SHP77 treated with DMSO at 0.1 percent for 48 hours (cell line): ENCODE measurements at places on chromosomes 6 and 20.

GRCh38 chr6:150491131-150491810 lies 108.4 kb upstream of the PLEKHG1 start:
- DNase-seq, result no peak

DNA sequence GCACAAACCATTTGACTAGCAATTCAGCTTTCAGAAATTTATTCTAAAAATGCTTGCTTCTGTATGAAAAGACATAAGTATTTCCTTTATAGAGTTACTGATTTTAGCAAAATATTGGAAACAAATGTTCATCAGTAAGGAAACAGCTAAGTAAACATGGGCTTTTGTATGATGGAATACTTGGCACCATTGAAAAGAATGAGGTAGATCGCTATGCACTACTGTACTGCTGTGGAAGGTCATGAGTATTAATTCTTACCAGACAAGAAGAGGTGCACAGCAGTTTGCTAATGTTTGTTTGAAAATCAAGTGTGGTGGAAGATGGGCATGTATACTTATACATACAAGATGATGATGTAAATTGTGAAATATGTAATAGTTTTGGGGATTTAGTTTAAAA lies 73.0 kb downstream of the FARS2 start:
- peak; percentile 44 for DNase-seq

DNA sequence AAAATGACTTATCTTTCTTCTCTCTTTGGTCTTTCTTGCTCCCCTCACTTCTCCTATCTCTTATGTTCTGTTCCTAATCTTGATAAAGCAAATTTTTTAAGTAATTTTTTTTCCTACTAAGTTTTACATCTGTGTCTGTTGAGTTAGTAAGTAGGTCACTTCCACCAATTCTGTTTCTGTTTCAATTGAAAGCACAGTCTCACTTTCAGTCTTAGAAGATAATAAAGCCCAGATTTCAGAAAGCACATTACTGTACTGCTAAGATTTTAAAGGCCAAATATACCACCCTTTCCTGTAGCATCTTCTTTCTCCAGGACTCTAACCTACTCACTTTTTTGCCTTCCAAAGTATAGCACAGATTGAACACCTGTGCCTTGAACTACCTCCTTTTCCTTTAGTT lies 866.1 kb upstream of the ADGRB3 start:
- DNase-seq, result no peak

DNA sequence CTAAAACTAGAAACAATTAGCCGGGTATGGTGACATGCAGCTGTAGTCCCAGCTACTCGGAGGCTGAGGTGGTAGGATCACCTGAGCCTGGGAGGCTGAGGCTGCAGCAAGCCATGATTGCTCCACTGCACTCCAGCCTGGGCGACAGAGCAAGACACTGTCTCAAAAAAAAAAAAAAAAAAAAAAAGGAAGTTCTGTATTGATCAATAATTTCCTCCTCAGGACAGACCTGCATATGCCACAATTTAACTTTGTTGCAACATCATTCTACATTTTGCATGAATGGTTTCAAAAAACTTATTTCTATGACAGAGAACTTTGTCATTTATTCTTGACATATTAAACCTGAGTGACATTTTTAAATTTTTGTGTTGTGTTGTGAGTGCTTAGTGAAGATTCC lies 5.5 kb downstream of the DNAJC5 start:
- DNase-seq, result no peak

- DNase-seq, result no peak
Observed at GRCh38 chr6:14857501-14857900, 388.4 kb upstream of the JARID2 start.

- DNase-seq, result no peak
Observed at GRCh38 chr6:16576451-16577368, 184.6 kb downstream of the ATXN1 start.

DNA sequence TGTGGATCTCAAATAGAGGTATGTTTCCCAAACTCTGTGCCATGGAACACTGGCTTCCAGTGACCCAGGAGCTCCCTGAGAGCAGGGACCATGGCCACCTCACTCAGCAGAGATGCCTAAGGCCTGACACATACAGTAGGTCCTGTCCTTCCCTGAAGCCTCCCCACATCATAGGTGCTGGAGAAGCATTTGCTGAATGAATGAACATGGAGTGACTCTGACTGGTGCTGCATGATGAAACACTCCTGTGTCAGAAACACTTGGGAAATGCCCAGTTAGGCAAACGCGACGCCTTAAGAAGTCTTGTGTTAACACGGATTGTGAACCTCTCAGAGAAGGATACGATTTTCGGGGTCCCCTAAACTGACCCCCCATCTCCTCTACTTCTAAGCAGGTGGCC lies 14.3 kb downstream of the SLA2 start:
- DNase-seq, result no peak

DNA sequence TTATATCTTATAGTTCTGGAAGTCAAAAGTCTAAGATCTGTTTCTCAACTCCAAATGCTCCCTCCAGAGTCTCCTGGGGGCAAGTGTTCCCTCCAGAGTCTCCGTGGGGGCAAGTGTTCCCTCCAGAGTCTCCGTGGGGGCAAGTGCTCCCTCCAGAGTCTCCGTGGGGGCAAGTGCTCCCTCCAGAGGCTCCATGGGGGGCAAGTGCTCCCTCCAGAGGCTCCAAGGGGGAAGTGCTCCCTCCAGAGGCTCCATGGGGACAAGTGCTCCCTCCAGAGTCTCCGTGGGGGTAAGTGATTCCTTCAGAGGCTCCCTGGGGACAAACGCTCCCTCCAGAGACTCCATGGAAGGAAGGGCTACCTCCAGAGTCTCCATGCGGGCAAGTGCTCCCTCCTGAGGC lies 34.0 kb upstream of the THBS2 start:
- DNase-seq, result no peak

DNA sequence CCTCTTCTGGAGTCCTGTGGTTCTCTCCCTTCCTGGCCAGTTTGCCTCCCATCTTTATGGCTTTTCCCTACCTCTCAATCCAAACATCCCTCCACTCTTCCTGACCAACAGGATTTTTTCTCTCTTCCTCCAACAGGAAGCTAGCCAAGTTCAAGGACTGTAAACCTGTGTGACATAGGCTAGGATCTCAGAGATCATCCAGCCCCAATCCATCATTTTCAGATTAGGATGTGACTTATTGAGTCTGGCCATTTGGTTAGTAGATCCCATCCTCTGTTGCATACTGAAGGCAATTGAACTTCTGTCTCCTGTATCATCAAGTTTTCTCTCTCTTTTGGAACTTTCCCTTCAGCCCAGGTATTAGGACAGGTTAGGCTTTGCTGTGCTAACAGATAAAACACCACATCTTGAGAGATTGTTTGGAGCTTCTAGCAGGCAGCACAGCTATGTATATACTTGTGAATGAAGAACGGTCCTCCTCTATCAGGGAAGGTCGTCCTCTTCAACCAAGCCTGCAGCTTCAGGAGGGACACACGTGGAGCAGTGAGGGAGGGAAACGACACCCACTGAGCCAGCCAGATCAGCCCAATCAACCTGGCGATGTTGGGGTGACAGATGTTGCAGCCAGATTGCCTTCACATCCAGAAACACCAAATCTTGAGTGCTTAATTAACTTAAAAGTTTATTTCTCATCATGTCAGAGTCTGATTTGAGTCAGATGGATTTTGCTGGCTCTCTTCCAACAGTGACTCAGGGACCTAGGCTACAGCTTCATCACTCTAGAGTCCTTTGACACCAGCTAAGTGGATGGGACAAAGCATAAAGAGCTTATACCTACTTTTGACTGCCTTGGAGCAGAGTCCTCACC lies 106.8 kb downstream of the GJA10 start:
- DNase-seq, result no peak

- DNase-seq, result no peak
Observed at GRCh38 chr6:143614235-143614634, 63.5 kb upstream of the PHACTR2 start.

DNA sequence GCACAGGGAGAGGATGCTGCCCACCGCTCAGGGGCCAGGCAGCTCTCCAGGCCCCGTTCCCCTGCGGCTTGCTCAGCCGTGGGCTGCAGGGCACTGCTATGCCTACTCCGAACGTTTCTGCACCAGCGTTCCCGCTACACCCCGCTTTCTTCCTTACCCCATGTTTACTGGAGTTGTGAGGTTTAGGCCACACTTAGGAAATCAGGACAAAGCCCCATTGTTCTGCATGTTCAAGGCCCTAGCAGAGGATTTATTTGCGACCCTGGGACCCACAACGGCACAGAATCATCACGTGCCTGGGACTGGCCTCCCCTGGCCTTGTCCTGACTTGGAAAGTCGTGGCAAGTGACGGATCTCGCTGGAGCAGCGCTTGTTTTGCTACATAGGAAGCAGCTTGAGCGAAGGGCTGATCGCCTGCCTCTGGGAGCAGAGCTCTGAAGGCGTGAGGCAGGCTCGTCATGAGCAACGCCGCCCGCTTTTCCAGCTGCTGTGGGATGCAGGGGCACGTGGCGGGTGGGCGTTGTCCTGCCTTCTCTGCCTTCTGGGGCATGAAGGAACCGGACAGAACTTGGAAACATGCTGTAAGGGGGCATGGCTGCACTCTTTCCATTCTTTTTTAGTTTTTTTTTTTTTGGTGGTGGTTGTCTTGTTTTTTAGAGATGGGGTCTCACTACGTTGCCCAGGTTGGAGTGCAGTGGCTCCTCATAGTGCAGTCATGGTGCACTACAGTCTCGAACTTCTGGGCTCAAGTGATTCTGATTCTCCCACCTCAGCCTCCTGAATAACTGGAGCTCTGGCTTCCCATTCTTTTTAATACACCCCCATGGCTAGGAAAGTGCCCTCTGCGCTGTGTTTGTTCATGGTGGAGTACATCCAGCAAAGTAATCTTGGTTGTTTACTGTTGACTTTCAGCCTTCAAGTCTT lies 14.6 kb upstream of the TMEM181 start:
- no peak for DNase-seq

GRCh38 chr6:20680697-20681165 lies 146.5 kb downstream of the CDKAL1 start:
- no peak for DNase-seq

- no peak for DNase-seq
Observed at GRCh38 chr6:7624796-7625710, 35.1 kb downstream of the SNRNP48 start.

- DNase-seq, result no peak
Observed at GRCh38 chr6:25602674-25602982, 49.4 kb upstream of the SCGN start.

GRCh38 chr6:166402582-166403277 lies 20.0 kb upstream of the MPC1 start:
- no peak for DNase-seq

DNA sequence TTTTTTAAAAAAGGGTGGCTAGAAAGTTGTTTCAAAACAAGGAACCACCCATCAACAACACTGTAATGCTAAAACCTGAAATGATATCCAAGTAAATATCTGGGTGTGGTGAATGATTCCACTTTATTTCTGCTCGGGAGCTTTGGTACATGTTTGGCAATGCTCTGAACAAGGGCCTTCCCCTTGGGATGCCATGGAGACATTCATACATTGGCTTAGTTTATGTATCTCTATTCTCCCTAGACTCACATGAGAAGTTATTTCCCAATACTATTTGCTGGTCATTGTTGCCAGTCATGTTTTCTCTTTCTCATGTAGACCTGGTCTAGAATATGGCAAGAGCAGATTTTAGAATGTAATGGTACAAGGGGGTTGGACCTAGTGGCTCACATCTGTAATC lies 22.9 kb downstream of the ADTRP start:
- DNase-seq, result no peak

- DNase-seq, result no peak
Observed at GRCh38 chr6:92967362-92967761, 452.0 kb downstream of the EPHA7 start.

GRCh38 chr6:32371229-32371628 lies 474 bp downstream of the TSBP1 start:
- no peak for DNase-seq

GRCh38 chr6:25504661-25505060 lies 147.4 kb upstream of the SCGN start:
- no peak for DNase-seq

DNA sequence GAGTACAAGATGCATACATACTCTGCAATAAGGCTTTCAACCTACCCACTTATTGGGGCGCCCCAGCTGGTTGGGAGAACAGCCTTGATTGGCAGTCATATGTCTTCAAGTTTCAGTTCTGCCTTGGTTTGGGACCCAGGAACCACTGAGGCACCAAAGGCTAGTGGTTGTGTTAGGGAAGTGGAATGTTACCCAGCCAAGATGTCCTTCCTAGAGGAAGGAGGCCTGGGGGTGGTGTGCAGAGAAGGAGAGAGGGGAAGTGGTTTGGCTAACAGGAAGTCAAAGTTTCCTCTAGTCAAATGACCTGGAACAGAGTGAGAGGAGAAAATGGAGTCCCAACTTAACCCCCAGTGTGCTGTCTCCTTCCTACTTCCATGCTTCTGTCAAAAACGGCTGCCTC lies 59.4 kb downstream of the CD164 start:
- no peak for DNase-seq

- DNase-seq, result no peak
Observed at GRCh38 chr20:49687595-49688567, 25.8 kb downstream of the B4GALT5 start.

GRCh38 chr6:157953580-157954091 lies 28.0 kb upstream of the SYNJ2 start:
- DNase-seq, result peak; percentile 70
